ENCODE measurements at places on chromosomes 12 and 14.

DNA sequence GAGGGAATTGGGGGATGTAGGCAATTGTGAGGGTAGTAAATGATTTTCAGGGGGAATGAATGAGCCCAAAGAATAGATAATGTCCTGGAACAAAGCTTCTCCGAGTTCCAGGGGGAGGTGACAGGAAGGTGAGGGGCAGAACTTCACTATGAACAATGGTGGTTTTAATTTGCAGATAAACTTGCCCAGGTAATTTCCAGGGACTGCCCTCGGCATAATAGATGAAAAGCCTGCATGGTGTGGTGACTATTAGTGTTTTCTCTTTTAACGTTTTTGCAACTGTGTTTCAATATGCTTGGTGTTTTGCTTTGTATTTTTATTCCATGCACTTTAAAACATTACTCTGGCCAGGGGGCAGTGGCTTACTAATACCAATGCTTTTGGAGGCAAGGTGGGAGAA lies 325.2 kb upstream of the RGS6 start:
- DNase-seq, result no peak

DNA sequence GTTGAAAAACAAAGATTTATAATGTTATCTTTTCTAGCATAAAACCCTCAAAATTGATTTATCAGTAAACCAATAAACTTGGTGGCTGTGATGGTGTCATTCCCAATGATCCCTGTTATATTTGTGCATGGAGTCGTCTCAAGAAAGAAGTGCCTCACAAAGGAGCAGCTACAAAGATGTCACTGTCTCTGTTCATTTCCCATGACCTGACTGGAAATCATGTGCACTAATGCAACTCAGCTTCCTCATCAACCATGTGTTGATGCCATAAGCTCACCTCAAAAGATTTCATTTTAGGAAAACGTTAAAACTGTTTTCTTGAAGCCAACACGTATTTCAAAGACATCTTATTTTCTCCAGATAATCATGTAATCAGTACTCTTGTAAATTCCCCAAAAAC lies 28.8 kb downstream of the CLEC1A start:
- no peak for DNase-seq

- DNase-seq, result no peak
Observed at GRCh38 chr12:44523828-44524227, 352.3 kb downstream of the NELL2 start.

DNA sequence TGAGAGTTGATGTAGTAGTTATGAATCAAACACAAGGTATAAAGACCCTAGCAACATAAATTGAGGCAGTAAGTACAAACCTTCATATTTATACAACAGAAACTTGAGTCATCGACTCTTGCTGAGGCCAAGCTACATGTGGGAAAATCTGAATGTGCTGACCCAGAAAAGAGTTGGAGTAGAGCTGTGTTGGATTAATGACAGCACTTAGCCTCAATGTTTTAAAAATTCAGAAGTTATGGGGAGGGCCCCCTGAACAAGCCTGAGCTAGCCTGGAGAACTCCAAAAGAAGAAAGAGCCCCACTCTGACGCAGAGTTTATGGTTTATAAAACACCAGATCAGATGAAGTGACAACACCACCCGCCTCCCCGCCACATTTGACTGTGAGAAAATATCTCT lies 100.0 kb downstream of the DUSP6 start:
- no peak for DNase-seq

GRCh38 chr14:95311752-95312151 lies 8.0 kb downstream of the CLMN start:
- DNase-seq, result no peak

DNA sequence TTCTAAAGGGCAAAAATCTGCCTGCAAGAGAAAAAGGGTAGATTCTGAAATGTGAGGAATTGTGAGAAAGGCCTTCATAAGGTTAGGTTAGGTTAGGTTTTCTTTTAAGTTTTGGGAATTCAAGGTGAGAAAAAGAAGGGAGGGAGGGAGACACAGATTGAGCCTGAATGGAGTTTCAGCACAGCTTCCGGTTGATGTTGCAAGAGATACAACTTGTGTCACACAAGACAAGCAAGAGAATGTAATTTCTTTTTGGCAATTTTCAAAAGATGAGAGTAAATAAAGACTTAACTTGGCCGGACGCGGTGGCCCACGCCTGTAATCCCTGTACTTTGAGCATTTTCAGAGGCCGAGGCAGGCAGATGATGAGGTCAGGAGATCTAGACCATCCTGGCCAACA lies 63.8 kb downstream of the CPSF2 start:
- no peak for DNase-seq

DNA sequence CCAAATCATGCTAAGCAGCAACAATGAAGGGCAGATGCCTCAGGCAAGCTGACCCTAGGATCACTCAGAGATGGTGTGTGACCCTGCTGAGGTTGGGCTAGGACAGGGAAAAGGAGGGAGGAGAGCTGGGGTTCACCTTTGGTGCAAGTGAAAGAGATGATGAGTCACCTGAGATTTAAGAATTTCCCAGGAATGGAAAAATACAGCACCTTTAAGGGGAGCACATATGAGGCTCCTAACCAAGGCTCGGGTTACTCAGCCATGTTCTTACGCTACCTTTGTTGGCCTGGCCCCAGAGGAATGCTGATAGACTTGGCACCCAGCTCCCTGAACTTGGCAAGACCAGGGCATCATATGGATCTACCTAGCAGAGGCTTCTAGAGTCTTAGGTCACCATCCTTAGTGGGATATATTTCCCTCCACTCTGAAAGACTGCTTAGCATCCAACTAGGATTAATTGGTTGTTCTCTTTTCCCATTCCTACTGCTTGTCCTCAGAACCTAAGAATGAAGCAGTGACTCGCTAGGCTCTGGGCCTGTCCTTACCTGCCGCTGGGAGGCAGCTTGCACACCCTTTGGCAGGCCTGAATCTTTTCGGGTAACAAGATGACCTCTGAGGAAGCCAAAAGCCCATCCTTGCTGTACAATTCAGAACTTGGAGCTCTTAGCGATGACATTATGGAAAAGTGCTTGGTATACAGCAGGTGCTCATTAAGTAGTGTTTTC lies 4.0 kb upstream of the NAA25 start:
- no peak for DNase-seq

GRCh38 chr14:28651148-28651547 lies 115.4 kb upstream of the FOXG1 start:
- no peak for DNase-seq

DNA sequence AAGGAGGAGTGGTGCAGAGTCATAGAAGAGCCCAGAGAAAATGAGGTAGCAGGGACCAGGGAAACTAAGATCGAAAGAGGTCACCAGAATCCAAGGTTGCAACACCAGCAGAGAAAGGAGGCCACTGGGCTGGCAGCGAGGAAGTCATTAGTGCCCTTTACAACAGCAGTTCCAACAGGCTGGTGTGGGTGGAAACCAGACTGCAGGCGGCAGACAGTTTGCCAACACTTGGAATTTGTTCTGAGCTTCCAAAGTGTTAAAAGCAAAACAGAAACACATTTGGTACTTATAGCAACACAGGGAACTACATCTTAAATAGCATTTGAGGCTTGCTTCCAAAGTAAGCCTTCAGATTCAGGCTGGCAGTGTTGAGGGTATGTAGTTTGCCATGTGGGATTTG lies 95.2 kb upstream of the PWP1 start:
- DNase-seq, result no peak

- DNase-seq, result peak; percentile 87
Observed at GRCh38 chr12:100163416-100164152, 20.9 kb upstream of the BLTP3B start.

DNA sequence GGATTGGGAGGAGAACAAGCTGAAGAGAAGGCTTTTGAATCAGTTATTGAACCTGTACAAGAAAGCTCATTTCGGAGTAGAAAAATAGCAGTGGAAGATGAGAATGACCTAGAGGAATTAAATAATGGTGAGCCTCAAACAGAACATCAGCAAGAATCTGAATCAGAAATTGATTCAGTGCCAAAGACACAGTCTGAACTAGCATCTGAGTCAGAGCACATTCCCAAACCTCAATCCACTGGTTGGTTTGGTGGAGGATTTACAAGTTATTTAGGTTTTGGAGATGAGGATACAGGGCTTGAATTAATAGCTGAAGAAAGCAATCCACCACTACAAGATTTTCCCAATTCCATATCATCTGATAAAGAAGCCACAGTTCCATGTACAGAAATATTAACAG lies 13.5 kb downstream of the MIA2 start:
- DNase-seq, result no peak

- DNase-seq, result no peak
Observed at GRCh38 chr12:61267474-61267873, 992.7 kb upstream of the USP15 start.

GRCh38 chr14:56324856-56325699 lies 206.9 kb downstream of the PELI2 start:
- no peak for DNase-seq

- DNase-seq, result peak; percentile 55
Observed at GRCh38 chr12:42490261-42490842, 99.2 kb downstream of the PRICKLE1 start.

GRCh38 chr12:86367137-86367536 lies 110.9 kb upstream of the MGAT4C start:
- DNase-seq, result no peak

- no peak for DNase-seq
Observed at GRCh38 chr14:91261115-91261514, 16.6 kb upstream of the GPR68 start.

- DNase-seq, result no peak
Observed at GRCh38 chr12:91877456-91878235, 268.0 kb downstream of the BTG1 start.

- DNase-seq, result peak; percentile 60
Observed at GRCh38 chr12:119544765-119545625, 48.6 kb upstream of the TMEM233 start.

GRCh38 chr12:114711689-114712152 lies 27.7 kb upstream of the TBX3 start:
- DNase-seq, result no peak

DNA sequence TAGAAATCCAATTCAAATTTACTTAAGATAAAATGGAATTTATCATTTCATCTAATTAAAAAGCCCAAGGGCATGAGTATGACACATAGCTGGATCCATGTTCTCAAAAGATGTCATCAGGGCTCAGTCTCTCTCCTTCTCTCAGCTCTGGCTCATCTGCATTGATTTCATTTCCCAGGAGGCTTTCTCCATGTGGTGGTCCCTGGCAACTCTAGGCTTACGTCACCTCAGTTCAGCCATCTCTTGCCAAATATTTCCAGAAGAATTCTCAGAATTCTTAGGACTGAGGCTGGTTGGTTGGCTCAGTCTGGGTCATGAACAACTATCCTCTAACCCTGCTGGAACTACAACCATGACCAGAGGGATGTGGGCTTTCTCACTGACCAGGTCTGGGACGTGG lies 65.3 kb downstream of the FOS start:
- no peak for DNase-seq
